ENCODE measurements at places on chromosomes 16 and 17.

- DNase-seq, result no peak
Measured at GRCh38 chr16:83792391-83792790, 15.4 kb upstream of the HSBP1 start.

DNA sequence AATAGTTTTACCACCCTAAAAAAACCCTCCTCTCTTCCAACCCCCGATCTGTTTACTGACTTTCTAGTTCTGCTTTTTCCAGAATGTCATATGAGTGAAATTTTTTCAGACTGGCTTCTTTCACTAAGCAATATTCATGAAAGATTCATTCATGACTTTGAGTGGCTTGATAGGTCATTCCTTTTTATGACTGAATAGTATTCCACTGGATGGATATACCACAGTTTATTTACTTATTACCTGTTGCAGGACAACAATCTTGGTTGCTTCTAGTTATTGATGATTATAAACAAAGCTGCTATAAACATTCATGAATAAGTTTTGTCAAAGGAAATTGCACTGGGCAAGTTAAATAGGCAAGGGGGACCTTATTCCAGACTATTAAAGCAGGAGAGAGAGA lies 264.2 kb downstream of the UTP18 start:
- DNase-seq, result no peak

- DNase-seq, result no peak
Measured at GRCh38 chr16:5938607-5939006, 841.0 kb upstream of the EEF2KMT start.

DNA sequence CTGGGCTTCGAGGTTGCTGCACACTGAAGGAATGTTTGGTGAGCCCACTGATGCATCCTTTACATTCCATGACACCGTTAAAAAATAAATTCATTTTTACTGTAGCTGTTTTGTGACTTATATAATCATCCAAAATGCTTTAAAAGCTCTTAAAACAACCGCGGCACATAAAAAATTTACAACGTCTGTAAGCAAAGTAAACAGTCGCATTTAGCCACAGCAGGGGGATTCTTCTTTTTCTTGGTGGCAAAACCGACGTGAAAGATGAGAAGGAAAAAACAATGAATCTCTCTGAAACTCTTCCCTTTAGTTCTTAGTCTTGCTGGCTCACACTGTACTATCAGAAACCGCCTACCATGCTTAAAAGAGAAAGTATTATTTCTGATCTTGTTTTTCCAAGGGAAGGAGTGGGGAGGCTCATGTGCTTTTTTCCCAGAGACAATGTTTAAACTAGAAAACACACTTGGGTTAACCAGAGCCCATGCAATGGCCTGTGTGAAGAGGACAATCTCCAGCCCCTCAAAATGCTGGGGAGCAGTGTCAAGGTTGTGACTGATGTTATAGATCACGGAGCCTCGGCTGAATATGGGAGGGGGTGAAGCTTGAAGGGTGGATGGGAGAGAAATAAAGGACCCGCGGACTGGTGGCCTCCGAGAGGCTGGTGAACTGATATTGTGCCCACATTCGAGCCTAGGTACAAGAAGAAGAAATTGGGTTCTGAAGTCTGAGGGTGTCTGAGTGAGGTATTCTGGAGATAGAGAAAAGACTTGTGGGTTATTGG lies 91.1 kb downstream of the IRF8 start:
- no peak for DNase-seq

- no peak for DNase-seq
Measured at GRCh38 chr16:3938843-3939624, 58.5 kb upstream of the CREBBP start.
